Astrocyte of the hippocampus (primary cell): ENCODE measurements at places on chromosomes 3 and 15.

DNA sequence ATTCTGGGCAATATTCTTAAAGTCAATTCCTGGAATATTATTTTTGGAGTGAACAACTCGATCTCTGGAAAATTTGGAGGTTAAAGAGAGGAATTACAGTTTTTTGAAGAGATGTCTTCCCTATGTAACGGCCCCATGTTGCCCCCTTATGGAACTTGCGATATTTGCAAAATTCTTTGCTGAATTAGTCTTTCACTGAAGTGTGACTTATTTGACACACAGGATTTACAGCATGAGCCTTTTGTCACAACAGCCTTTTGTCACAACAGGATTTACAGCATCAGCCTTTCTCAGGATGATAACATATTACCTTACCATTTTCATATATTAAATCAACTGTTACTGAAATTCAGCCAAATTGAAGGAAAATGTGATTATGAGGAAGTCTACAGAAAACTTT lies 37.8 kb upstream of the SPTSSB start:
- peak; percentile 71 for DNase-seq

DNA sequence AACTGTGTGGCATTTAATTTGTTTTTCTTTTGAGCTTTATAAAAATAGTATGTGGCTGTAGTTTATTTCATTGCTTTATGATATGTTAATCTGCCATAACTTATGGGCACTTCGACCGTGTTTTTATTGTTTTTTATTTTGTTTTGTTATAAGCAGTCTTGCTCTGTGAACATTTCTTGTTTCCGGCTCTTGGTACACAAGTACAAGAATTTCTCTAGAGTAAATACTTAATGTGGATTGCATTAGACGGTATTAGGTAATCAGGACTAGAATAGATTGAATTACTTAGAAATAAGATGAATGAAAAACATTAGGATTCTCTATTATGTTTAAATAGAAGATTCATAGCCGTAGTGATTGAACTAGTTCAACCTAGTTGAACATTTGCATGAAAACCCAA lies 2.1 kb downstream of the ZFAND6 start:
- DNase-seq: no peak

GRCh38 chr3:53156368-53156834 lies 4.6 kb upstream of the PRKCD start:
- DNase-seq: no peak

GRCh38 chr3:50302095-50303012 lies 1.0 kb downstream of the HYAL1 start:
- DNase-seq: no peak

DNA sequence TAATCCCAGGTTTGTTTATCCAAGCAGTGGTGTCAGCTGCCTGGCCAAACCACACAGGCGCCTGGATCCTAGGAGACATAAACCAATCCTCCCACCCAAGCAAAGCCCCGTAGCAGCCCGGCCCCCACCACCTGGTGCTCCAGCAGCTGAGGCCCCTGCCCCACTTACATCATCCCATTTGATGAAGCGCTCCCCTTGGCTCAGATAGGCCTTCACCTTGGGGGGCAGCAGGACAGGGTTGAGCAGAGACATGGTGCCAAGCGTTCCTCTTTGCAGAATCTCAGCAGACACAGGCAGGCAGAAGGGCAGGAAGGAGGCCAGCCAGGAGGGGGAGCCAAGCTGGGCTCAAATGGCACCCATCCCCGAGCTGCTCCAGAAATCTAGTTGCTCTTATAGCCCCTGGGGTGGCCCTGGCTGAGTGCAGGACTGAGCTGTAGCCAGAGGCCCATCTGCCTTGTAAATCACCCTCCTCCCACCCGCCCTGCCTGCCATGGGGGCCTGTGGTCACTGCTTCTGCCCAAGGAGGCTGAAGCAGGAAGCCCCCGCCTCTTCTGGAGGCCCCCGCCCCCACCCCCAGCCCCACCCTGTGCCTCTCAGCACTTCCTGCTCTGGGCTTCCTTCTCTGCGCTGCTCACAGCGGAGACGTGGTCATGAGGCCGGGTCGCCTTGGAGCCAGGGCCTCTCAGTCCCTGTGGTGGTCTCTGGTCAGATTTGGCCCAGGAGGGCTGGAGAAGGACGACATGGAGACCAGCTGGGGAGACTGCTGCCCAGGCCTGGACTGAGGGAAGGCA lies at the start of gene PLCB2:
TSS of gene PLCB2 (minus strand) at position 515 of the 791 bp plus-strand sequence. CDS start at position 252, 263 bp downstream.
- no peak for DNase-seq

DNA sequence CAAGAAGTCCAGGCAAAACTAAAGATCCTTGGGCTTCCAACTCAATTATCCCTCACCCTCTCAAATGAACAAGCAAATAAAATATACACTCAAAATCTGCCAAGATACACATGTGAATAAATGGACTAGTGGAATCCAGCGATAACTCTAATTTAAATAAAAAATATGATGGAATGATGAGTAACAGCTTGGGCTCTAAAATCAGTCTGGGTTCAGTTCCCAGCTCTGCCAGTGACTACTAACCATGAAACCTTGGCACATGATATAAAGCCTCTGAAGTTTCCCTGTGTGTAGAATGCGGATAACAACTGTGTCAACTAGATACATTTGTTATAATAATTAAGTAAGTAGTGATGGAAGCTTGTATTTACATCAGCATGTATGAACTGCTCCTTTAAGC lies 81.3 kb downstream of the CADPS start:
- peak; percentile 70 for DNase-seq

GRCh38 chr3:55690726-55691125 lies 203.6 kb upstream of the WNT5A start:
- DNase-seq: no peak

GRCh38 chr3:55620351-55621025 lies 133.4 kb upstream of the WNT5A start:
- DNase-seq: no peak

- DNase-seq: no peak
Measured at GRCh38 chr3:14574183-14574582, 34.0 kb upstream of the GRIP2 start.

- no peak for DNase-seq
Measured at GRCh38 chr3:40978442-40978841, 220.9 kb upstream of the CTNNB1 start.

DNA sequence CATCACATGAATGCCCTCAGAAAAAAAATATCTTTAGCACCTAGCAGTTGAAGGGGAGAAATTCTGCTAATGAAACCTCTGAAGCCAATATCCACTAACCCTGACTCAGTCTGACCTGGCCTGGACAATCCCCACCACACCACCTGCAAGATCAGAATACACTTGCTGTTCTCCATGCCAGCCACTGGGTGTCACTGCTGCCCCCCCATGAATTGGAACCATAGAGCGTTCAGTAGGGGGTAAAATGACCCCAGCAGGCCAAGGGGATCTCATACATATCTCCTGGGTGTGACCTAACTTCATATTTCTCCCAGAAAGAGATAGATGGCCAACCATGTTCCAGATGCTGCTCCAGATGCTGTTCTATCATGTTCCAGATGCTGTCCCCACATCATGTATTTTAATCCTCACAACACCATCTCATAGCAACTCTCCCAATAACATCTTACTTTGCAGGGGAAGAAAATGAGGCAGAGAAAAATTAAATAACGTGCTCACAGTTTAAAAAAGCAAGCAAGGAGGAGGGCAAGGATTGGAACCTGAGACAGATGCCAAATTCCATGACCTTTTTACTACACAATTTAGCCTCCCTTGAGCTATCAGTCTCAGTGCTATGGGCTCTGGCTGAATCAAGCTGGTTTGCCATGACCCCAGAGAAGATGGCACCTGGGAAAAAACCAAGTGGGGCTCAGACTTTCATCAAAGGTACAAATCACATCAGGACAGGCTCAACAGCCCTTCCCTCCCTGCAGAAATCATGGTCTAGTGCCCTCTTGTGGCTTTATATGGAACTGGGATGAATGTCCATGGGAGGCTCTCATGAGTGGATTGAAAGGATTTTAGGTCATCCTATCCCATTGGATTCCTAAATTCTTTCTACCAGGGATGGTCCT lies 12.4 kb downstream of the NTRK3 start:
- peak; percentile 58 for DNase-seq

DNA sequence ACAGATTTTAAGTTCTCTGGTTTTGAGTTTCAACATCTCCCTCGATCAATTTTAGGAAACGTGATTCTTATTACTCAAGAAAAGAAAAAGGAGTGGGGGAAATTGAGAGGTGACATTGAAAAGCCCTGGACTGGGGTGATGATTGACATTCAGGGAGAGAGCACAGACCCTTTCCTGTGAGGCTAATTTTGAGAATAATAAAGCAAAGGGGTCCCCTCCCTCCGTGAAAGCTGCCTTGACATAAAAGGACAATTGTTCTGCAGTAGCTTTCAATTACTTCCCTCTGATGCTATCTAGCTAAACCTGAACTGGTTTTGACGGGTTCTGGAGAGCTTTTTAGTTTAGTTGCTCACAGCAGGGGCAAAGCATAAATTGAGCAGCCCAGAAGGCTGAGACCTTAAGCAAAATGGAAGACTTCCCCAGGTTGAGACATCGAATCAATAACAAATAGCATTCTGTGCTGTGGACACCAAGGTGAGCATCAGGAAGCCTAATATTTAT lies 14.4 kb upstream of the CMTM8 start:
- DNase-seq: no peak

- DNase-seq: no peak
Measured at GRCh38 chr15:39235084-39235795, 345.6 kb upstream of the THBS1 start.

DNA sequence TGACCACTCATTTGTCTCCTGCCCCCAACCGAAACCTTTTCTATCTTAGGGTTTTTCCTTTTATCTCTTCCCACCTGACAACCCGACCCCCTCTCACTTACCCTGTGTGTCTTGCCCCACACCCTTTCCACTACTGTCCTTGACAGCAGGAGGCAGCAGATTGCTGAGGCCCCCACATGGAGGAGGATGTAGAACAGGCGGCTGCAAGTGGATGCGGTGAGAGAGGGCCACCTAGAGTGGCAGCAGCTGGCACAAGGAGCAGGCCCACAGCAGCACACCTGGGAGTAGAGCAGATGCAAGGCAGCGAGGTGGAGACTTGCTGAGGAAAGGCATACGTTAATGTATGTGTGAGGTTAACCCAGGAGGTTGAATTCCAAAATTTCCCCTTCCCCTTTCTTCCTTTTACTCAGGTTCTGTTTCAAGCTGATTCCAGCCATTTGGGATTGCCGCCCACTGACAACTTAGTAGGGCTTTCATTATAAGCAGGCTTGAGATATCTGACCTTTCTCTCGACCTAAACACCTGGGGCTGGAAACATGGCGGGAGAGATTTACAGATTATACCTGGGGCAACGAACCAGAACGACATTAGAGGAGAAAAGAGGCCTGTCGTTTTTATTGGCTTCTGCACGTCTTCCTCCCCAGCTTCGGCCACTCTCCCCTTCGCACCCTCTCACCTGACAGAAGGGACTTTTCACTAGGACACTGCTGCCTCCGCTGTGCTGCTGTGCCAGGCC lies 643 bp downstream of the SERINC4 start:
- DNase-seq: no peak

- DNase-seq: no peak
Measured at GRCh38 chr15:32831485-32831884, 113.7 kb downstream of the GREM1 start.

DNA sequence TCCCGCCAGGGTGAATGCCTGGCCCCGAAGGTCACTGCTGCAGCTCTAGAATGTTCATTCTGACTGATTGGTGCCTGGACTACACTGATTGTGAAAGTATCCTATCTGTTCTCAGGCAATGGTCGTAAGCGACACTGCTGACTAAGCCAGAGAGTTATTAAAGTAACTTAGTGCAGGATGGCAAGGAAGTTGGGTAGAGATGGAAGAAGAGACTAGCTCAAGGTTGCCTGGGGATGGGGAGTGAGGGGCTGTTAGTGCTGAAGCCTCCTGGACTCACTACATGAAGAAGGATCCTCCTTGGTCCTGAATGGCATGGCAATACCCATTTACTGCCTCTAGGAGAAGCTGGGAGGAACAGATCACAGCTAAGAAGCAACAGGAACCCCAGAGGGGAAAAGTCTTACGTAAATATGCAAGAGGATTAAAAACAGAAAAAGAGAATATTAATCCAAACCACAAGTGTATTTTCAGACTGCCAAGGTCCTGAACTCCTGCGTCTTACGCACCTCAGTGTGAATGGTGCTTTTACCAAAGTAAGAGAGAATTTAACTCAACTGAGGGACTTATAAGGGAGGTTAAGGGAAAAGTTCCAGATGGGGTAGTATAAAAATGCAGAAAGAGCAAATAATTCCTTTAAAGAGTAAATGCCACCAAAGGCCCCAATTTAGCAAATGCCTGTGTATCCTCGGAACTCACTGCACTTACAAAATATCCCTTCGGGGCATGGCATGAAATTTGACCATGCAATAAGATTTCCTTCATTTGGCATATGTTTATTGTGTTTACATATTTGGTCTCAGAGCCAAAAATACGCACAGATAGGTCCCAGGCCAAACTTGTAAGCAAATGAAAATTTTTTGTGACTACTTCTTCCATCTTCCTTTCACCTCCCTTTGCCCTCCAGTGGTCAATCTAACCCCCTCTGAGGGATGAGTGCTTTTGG lies 64.0 kb upstream of the DGKG start:
- DNase-seq: peak; percentile 74

GRCh38 chr3:35675621-35676020 lies 36.3 kb downstream of the ARPP21 start:
- DNase-seq: no peak

GRCh38 chr3:55868347-55868746 lies 381.2 kb upstream of the WNT5A start:
- DNase-seq: no peak

- DNase-seq: no peak
Measured at GRCh38 chr15:62404194-62404985, 239.3 kb upstream of the C2CD4B start.

DNA sequence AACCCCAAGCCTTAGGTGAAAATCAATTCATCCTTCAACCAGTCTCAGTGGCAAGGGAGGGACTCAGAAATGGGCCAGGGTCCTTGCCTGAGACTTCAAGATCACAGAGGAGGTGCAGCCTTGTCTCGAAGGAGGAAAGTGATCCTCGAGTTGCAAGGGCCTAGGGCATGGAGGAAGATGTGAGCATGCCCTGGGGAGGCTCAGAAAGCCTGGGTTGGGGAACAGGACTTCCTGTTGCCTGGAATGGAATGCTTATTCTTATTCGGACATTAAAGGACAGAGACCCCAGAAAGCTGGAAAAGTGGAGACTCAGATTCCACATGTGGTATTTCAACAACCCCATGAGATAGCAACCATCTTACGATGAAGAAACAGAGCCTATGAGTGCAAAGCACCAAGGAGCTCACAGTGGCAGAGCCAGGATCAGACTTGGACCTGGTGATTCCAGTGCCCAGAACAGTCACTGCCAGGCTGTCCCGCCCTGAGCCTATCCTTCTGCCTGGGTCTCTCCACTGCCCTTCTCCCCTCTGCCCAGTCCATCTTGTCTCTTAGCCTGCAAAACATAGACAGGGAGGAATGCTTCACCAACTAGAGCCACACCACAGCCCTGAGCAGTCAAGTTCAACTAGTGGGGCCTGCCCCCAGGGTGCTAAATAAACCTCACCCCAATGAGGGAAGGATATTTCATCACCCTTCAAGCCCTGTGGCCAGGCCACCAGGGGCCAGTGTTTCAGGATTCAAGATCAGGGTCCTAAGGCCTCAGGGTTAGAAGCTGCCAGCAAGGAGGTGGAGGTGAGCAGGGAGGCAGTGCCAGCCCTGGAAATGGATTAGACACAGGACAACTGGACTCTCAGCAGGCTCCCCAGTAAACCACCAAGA lies 21.9 kb downstream of the DAPK2 start:
- DNase-seq: no peak
